ENCODE measurements at places on chromosomes 3 and 15. TPM values are rescaled to one million over a fixed set of nuclear protein-coding genes. Genes with fewer than 3 reads are reported as not detected.

The HERC2 gene
- total RNA-seq, result 41.6 TPM

The VPS39 gene
- total RNA-seq, result 37.6 TPM

The ALS2CL gene
- total RNA-seq, result 3.7 TPM

The OR5K2 gene
- total RNA-seq, result not detected

The CD86 gene
- not detected for total RNA-seq

The CPA3 gene
- total RNA-seq, result not detected

The LRRC3B gene
- total RNA-seq, result not detected

The TAGLN3 gene
- total RNA-seq, result 0.85 TPM

The TMEM45A gene
- 74.8 TPM for total RNA-seq

The BSN gene
- total RNA-seq, result under 0.01 TPM

The STRIT1 gene
- total RNA-seq, result not detected

The SLC2A2 gene
- total RNA-seq, result not detected

The LRRC34 gene
- total RNA-seq, result 2.9 TPM

The RTP1 gene
- total RNA-seq, result under 0.01 TPM

The FSIP1 gene
- 1.3 TPM for total RNA-seq

The RETNLB gene
- total RNA-seq, result not detected

The ALDH1A2 gene
- total RNA-seq, result 4.5 TPM

The MCTP2 gene
- 0.58 TPM for total RNA-seq

The IL5RA gene
- total RNA-seq, result not detected

The ALCAM gene
- 194 TPM for total RNA-seq

The SNX1 gene
- 54.3 TPM for total RNA-seq

The SLC12A8 gene
- total RNA-seq, result 12.4 TPM

The GOLGA6L7 gene
- total RNA-seq, result not detected

The CLDN18 gene
- total RNA-seq, result not detected

The NEIL1 gene
- 1.7 TPM for total RNA-seq

The ST8SIA2 gene
- under 0.01 TPM for total RNA-seq

The C2CD4A gene
- 0.28 TPM for total RNA-seq

The COL6A5 gene
- total RNA-seq, result not detected

The GOLGA8N gene
- total RNA-seq, result 1.3 TPM

The RBP2 gene
- total RNA-seq, result not detected

The SLC24A5 gene
- total RNA-seq, result not detected

The GABRG3 gene
- not detected for total RNA-seq

The CRABP1 gene
- total RNA-seq, result not detected

The CCR3 gene
- not detected for total RNA-seq

The PAK2 gene
- 33.2 TPM for total RNA-seq

The HCN4 gene
- total RNA-seq, result not detected

The LYZL4 gene
- 0.19 TPM for total RNA-seq

The TMEM108 gene
- under 0.01 TPM for total RNA-seq

The EXD1 gene
- total RNA-seq, result not detected

The FBXL2 gene
- 10.0 TPM for total RNA-seq

The LRRC2 gene
- 3.6 TPM for total RNA-seq

The PP2D1 gene
- total RNA-seq, result not detected

The TMEM212 gene
- not detected for total RNA-seq

The AGBL1 gene
- not detected for total RNA-seq

The BCL6 gene
- total RNA-seq, result 8.4 TPM

The LIPC gene
- under 0.01 TPM for total RNA-seq

The CCDC9B gene
- total RNA-seq, result 18.0 TPM

The RYR3 gene
- total RNA-seq, result 0.19 TPM

The SV2B gene
- total RNA-seq, result not detected

The SLC22A13 gene
- total RNA-seq, result 0.58 TPM

The SHC4 gene
- total RNA-seq, result 6.5 TPM

The TMIE gene
- total RNA-seq, result not detected

The BFSP2 gene
- not detected for total RNA-seq

The EPHB3 gene
- total RNA-seq, result 3.1 TPM

The CCR9 gene
- not detected for total RNA-seq

The PLS1 gene
- total RNA-seq, result 2.5 TPM

Data from regular cardiac myocyte (primary cell).